ENCODE measurements at places on chromosomes 1 and 21.

- no peak for DNase-seq
Observed at GRCh38 chr1:180773210-180773865, 139.4 kb upstream of the KIAA1614 start.

DNA sequence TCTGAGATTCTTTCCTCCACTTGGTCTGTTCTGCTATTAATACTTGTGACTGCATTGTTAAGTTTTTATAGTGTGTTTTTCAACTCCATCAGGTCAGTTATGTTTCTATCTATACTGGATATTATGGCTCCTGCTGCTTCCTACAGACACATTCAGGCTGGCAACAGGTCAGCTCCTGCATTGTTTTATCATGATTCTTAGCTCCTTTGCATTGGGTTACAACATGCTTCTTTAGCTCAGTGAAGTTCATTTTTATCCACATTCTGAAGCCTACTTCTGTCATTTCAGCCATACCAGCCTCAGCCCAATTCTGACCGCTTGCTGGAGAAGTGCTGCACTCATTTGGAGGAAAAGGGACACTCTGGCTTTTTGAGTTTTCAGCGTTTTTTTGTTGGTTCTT, 37.3 kb upstream of the F3 start:
- no peak for DNase-seq

- no peak for DNase-seq
Observed at GRCh38 chr21:42819861-42820615, 59.3 kb downstream of the WDR4 start.

- no peak for DNase-seq
Observed at GRCh38 chr1:203284411-203285123, 20.8 kb upstream of the BTG2 start.

- no peak for DNase-seq
Observed at GRCh38 chr1:154155251-154155650, 378 bp upstream of the NUP210L start.

- DNase-seq = no peak
Observed at GRCh38 chr1:188706742-188707141, 1770.9 kb downstream of the BRINP3 start.

- no peak for DNase-seq
Observed at GRCh38 chr1:77287535-77287934, 5.7 kb downstream of the AK5 start.

DNA sequence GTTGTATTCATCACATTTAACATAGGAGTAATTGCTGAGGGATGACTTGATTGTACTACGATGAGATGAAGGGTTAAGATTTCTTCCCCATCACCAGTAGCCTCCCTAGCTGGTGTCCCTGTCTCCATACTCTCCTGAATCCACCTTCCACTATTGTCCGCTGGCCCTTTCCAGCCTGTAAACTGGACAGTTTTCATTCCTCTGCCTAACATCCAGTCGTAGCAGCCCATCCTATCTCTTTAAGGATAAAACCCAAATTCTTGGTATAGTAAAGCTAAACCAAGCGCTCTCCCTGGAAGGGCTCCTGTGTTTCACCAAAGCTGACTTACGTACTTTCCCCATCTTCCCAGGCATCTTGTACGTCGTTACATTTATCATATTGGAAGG, 670 bp downstream of the COX20 start:
- DNase-seq = no peak

GRCh38 chr1:115430441-115431158, 92.6 kb upstream of the NGF start:
- no peak for DNase-seq

GRCh38 chr1:23575226-23575810, 16.0 kb upstream of the ID3 start:
- DNase-seq = no peak

- no peak for DNase-seq
Observed at GRCh38 chr1:125119024-125119441, 3934.3 kb downstream of the SRGAP2C start.

GRCh38 chr1:55285834-55286233, 70.7 kb upstream of the USP24 start:
- DNase-seq = no peak

DNA sequence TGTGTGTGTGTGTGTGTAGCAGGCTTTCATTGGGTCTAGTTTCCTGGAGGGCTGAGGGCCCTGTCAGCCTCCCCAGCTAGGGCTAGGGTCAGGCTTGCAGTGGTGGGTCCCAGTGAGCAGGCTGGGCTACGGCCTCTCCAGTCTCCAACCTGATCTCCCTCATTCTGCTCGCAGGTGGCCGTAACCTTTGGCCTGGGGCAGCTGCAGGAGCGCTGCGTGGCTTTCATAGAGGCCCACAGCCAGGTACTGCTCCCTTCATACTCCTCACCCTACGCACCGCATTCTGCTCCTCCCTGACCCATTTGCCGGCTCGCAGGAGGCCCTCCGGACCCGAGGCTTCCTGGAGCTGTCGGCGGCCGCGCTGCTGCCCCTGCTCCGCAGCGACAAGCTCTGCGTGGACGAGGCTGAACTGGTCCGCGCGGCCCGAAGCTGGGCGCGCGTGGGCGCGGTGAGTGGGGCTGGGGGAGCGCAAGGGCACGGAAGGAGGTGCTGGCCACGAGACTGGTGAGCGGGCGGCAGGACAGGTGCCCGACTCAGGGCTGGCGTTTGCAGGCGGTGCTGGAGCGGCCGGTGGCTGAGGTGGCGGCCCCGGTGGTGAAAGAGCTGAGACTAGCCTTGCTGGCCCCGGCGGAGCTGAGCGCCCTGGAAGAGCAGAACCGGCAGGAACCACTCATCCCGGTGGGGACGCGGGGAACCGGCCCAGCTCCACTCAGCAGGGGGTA, 4.7 kb downstream of the BTBD19 start:
- no peak for DNase-seq

GRCh38 chr1:226738421-226738994, 574 bp downstream of the ITPKB start:
- peak; percentile 11 for DNase-seq

GRCh38 chr1:224067621-224068457, 46.1 kb upstream of the FBXO28 start:
- no peak for DNase-seq
